ENCODE measurements at places on chromosomes 1 and 21. TPM values are rescaled to one million over a fixed set of nuclear protein-coding genes. Genes with fewer than 3 reads are reported as not detected.

The UBE2U gene
- not detected for polyA plus RNA-seq

The KRTAP10-12 gene
- polyA plus RNA-seq = not detected

The KDF1 gene
- not detected for polyA plus RNA-seq

The KCNH1 gene
- polyA plus RNA-seq = 0.49 TPM

The PGM1 gene
- 77.2 TPM for polyA plus RNA-seq

The GUCA2A gene
- polyA plus RNA-seq = not detected

GRCh38 chr1:173190101-173190936, 16.8 kb downstream of the TNFSF4 start:
- peak; percentile 59 for DNase-seq

GRCh38 chr1:4856396-4856795, 202.0 kb downstream of the AJAP1 start:
- no peak for DNase-seq

DNA sequence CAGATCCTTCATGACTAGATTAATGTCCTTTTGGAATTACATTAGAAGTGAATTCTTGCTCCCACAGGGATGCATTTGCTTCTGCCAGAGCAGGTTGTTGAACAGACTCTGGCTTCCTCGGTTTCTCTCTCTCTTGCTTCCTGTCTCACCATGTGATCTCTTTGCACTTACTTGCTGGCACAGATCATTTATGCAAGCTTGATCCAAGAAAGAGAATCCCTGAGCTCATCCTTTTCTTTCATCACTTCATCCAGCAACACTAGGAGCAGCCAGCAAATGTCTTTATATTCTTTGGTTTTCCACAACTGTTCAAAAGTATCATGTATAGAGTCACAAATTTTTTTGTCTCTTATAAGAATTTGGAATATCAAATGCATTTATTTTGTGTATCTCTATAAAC, 313.5 kb downstream of the ZNF326 start:
- no peak for DNase-seq

DNA sequence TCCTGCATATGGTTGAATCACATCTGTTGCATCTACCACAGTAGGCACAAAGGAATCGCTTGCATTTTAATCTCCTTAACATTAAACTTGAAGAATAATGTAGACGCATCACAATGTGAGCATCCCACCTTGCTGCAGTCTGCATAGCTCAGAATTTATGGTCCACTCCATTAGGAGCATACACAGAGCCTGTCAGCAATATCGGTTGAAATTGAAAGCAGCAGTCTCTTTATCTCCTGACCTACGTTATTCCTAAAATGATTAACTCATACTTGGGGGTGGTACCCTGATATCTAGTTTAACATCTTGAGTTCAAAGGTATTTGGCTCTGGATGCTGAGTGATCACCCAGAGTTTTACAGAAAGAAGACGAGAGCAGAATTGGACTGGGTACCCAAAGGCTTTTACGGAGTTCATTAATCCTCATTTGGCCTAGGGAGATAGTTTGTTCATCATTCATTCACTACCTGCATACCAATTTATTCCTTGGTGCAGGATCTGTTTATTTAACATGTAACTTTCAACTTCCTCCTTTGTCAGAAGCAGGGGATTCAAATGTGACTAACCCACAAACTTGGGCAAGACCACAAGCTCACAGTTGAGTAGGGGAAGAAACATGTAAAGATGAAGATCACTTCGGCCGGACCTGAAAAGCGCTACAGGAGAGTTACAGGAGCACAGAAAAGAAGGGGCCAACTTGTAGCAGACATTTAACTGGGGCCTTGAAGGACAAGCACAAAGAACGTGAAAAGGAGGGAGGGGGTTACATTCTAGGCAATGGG, 187.9 kb downstream of the DAB1 start:
- DNase-seq = no peak

GRCh38 chr1:156623946-156624813, 5.0 kb downstream of the HAPLN2 start:
- DNase-seq = peak; percentile 26

- DNase-seq = no peak
Observed at GRCh38 chr1:44628962-44629756, 45.1 kb downstream of the TMEM53 start.

DNA sequence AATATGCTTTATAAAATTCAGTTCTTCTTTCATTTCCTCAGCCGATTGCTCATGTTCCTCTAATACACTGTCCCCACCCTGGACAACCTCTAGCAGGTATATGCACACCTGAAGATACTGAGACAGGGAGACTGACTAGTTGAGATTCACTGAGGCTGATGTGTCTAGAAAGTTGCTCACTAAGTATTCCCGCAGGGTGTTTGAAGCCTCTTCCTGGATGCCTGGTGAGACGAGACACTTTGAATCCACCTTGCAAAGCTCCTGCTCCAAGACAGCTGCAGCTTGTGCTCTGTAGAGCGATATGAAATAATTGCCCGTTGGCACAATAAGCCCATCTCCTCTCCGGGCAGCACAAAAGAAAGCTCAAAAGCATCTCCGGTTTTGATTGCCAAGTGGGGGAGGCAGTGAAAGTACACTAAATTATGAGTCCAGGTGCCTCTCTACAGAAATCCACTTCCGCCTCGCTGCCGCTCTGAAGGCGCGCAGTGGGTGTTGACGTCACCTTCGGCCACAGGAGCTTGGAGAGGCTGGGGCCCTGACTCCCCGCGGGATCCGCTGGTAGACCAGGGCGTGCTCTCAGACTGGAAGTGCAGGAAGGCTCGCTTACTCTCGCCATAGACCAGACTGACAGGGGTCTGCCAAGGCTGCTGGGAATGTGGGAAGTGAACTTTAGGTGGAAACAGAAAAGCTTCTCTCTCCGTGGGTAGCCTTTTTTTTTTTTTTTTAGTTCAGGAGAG, 46.3 kb downstream of the GPA33 start:
- peak; percentile 24 for DNase-seq

GRCh38 chr1:112544011-112544688, 35.4 kb downstream of the WNT2B start:
- no peak for DNase-seq

- DNase-seq = no peak
Observed at GRCh38 chr1:226545836-226546596, 2.5 kb upstream of the STUM start.

DNA sequence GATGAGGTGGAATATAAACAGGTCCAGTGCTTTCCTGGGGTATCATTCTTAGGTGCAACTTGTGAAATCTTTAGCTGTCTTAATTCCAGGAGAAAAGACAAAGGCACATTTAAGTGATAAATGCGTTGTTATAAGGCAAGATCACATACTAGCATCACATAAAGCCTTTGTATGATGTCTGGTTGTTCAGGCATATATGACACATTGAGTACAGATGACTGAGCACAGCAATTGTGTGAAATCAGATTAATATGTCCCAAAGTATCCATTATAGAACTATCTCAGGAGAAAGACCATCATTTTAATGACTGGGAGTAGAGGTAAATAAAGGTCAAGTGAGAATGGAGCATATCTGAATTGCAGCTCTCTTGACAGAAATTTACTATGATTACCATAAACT, 205.1 kb downstream of the PTGER3 start:
- no peak for DNase-seq

DNA sequence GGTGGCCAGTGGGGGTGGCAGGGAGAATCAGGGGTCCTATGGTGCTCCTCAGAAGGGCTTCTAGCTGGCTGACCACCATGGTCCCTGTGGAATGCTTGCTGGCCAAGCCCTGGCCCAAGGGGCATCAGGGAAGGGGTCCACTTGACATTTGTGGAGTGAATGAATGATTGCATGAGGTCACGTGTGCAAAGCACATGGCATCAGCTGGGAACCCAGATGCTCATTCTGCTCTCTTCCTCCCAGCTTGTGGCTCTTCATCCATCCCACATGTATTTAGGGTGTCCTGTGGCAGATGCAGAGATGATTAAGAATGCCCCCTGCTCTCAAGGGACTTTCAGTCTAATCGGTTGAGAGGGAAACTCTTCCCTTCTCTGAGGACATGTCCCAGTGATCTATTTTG, 27.1 kb upstream of the PADI4 start:
- DNase-seq = no peak

DNA sequence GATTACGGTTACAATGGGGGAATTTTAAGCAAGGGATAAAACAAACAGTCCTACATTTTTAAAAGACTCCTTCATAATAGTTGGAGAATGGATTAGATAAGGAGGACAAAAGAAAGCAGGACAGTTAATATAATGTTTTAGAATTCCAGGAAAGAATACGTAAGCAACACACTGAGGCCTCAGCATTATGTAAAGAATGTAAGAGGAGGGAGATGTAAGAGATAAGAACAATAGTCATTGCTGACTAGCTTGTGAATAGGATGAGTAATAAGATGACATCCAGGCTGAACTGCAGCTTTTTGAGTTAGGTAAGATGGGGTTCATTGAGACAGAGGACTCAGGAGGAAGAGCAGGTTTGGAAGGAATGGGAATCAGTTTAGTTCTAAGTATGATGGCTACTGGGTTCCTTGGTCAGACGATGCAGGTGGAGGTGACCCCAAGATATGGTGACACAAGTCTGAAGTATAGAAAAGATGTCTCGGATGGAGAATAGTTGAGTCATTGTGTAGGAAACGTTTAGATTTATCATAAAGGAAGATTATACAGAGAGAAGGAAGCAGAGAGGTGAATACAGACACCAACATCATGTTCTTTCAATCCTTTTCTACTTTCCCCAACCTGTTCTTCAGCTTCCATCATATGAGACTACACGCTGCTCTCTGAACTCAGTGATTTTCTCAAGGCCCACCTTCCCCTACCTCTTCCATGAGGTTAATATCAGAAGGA, 372.8 kb downstream of the PTBP2 start:
- no peak for DNase-seq
